ENCODE measurements at places on chromosomes 3 and 15.

- no peak for DNase-seq
Measured at GRCh38 chr15:69450968-69451695, 1.5 kb upstream of the RPLP1 start.

DNA sequence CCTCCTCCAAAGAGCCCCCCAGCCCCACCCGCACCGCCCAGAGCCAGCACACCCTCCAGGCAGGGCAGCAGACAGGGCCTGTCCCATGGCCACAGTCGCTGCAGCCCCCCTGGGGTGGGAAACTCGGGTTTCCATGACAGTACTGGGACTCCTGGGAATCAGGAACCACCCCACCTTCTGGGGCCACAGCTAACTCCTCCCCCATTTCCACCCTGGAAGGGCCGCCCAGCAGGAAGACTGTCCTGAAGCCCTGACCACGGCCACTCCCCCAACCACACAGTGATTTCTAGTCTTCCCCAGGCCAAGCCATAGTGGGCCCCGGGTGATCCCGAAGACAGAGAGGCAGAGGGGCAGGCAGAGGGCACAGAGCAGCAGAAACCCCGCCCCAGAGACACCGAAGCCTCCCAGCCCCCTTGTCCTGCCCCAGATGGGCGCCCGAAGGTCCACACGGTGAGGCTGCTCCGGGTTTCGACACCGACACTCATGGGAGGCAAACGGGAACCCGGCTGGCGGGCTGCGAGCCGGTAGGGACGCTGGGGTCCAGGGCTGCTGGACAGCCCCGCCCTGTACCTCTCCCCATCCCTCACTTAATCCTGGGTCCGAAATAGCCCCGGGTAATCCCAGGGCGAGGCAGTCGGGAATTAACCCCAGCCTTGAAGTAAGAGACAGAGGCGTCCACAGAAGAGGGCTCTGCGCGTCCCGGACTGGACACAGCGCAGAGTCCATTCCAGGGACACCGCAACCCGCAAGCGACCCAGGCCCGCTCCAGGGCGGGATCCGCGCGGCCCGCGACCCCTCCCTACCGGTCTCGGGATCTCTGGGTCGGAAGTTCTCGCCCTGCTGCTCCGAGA is 138.4 kb downstream of the NUP210 start:
- DNase-seq = no peak

DNA sequence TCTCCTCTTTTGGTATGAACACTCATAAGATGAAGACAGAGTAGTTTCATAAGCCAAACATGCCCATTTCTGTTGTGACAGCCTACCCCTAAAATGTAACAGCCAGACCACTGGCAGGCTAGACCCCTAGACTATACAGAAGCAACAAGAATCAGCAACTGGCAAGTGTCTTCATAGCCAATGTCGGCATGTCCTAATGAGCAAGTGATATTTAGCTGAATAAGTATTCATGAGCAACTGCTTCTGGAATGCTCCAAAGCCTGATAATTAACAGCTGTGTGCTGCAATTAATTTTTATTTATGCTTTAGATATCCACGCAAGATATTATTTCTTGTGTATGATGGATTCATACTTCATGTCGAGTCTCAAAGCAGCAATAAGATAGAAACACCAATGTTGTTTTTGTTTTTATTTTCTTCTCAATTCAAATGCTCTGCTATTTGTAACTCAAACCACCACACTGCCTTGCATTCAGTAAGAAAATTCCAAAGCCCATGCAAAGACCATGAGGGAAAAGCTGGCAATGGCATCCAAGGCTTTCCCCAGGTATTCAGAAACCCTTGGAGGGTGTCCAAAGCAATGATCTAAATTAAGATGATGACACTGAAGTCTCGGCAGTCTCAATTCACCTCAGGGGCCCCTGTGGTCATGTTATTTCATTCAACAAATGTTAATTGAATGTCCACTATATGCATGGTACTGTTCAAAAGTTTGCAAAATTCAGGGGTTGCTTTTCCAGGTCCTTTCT is 167.7 kb upstream of the NECTIN3 start:
- DNase-seq = no peak

- DNase-seq = no peak
Measured at GRCh38 chr3:12384451-12385233, 95.8 kb downstream of the PPARG start.

DNA sequence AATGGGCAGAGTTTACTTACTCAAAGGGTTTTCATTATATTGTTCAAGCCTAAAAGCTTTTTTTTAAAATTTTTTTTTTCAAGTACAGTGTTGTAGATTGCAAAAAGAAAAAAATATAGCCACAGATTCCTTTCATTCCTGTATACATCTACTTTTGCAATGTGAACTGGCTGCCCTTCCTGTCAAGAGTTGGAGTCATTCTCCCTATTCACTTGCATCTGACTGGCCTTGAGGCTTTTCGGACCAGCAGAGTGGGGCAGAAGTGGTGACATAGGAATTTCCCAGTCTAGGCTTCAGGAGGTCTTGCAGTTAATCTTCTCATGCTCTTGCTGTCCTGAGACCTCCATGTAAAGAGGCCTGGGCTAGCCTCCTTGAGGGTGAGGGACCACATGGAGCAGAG is 218.3 kb upstream of the CFAP20DC start:
- no peak for DNase-seq

All from GM12864 (cell line).